ENCODE measurements at places on chromosomes 11 and 22.

DNA sequence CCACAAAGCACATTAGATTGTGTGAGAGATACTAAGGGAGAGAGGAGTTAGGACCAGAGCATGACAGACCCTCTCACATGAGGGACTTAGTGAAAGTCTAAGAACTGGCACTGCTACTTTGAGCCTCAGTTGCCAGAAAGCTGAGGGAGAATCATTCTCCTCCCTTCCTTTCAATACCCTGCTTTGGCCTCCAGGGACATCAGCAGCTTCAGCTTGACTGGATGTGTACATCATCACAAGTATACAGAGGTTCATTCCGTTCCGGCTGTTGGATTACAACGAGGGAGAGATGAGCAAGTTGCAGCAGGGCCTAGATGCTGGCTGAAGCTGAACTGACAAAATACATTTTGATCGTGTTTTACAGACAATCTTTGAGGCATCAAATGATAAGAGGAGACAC lies 15.7 kb upstream of the ANO5 start:
- no peak for DNase-seq

DNA sequence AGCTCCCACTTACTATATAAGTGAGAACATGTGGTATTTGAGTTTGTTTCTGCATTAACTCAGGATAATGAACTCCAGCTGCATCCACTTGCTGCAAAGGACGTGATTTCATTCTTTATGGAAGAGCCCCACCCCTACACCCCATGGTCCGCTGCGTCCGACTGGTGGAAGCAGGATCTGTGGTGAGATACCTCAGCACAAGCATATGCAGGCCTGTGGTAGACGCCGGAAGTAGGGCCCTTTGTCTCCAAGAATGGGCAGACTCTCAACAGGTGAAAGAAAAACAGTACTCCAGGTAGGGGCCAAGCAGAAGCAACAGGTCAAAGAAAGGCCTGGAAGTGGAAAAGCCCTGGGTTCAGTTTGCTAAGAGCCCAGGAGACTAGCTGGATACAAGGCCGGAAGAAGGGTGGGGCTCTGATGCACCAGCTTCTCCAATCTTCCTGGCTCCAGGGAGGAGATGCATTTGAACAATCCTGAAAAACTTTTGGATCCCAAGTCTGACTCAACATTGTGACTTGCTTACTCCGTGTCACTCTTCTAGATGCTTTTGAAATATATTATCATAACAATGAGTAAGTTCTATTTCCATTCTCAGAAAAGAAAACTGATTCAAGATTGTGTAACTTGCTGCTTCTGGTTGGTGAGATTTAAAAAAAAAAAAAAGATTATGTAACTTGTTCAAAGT lies 30.4 kb downstream of the NEAT1 start:
- no peak for DNase-seq

DNA sequence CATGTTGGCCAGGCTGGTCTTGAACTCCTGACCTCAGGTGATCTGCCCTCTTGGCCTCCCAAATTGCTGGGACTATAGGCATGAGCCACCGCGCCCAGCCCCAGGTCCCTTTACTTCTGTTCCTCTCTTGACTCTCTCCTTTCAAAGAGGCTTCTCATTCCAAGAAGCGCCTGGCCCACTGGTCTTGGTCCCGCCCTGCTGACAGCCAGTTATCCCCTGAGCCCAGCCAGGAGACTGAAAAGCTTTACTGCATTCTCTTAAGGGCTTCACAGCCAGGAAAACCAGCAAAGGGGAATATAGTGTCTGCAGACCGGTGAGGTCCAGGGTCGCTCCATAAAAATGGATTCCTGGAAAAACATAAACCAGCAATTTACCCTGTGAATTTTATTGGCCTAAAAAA lies 68.3 kb downstream of the NFAM1 start:
- DNase-seq: no peak

DNA sequence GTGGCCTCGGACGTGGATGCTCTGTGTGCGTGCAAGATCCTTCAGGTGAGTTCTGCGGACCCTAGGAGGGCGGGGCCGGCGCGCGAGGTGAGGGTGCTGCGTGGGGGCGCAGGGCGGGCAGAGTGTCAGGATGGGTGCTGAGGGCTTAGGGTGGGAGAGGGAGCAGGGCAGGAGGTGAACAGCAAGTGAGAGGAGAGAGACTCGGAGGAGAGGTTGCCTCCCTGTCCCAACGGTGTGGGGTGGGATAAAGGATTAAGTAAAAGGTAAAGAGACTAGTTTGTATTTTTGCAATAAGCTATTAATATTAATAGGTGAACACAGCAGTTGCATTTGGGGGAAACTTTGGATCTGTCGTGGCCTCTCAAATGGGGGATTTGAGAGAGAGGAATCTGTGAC lies 451 bp downstream of the CDC45 start:
- DNase-seq: no peak

DNA sequence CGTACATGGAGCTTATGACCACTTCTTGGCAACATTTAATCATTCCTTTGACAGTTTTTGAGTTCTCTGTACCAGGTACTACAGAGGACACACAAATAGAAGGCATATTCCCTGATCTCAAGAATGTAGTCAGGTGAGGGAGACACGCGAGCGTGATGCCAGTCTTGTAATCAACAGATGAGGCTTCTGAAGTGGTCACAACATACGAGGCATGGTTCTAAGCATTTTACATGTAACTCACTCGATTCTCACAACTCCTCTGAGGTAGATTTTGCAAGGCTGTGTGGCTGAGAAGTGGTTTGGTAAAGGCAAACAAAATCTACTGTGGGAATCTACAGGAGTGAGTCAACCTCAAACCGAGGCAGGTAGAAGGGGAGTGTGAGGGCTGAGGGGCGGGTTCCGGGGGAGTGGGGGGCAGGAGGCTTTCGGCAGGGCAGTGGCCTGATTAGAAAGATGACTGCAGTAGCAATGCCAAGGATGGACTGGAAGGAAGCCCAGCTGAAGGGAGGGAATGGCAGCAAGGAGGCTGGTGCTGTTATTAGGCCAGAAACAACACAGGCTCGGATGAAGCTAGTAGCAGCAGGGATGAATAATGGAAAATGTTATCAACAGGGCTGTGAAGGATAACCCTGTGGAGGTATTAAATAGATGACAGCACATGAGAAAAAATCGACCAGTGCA lies 63.8 kb downstream of the ST14 start:
- DNase-seq: no peak

GRCh38 chr11:10382518-10382917 lies 72.5 kb upstream of the AMPD3 start:
- no peak for DNase-seq

Data from effector memory CD8-positive, alpha-beta T cell (primary cell).